ENCODE measurements at places on chromosomes 5 and 9. TPM values are rescaled to one million over a fixed set of nuclear protein-coding genes. Genes with fewer than 3 reads are reported as not detected.

DNA sequence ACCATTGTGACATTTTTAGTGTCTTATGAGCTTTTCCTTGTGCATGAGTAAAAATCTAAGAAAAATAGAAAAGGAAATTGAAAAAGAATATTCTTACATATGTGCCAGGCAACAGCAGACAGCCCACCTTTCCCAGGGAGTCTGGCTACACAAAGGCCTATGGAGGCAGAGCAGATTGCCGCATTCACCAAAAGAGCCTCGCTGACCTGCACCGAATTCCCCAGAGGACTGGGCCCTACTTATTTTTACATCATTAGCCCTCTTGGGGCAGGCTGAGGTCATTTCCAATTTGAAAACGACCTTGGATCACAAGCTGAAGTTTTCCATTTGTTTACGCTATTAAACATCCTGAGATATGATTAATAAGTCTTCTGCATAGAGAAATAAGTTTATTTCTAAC lies 66.2 kb upstream of the WDR41 start:
- no peak for DNase-seq

- no peak for DNase-seq
These were observed 157.2 kb downstream of the CDH10 start for GRCh38 chr5:24487368-24488229.

DNA sequence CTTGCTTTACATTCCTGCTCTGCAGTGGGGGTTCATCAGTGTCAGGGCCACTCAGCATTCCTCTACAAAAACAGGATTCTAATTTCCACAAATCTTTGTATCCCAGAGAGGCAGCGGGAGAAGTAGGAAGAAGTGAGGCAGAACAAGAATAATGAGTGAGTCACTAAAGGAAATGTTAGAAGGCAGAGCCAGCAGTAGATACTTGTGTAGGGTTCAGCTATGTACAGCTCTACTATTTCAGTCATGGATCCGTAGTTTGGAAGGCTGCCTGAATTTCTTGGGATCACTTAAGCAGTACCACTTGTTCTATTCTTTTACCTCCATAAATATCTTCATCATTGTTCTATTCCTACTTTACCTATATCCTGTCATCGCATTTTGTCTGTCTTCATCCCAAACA lies 246.3 kb upstream of the TLE4 start:
- DNase-seq: no peak

TMEM8B gene
- total RNA-seq: 25.9 TPM

ACTBL2 gene
- not detected for total RNA-seq

POU5F2 gene
- total RNA-seq: 1.7 TPM

RLN1 gene
- 1.1 TPM for total RNA-seq
